ENCODE measurements at places on chromosomes 5 and 9.

- DNase-seq, result no peak
Observed at GRCh38 chr5:9765419-9766140, 135.4 kb upstream of the TAS2R1 start.

GRCh38 chr9:118567861-118568260 lies 801.4 kb downstream of the BRINP1 start:
- DNase-seq, result no peak

GRCh38 chr5:169037466-169037865 lies 263.5 kb downstream of the SLIT3 start:
- DNase-seq, result no peak

GRCh38 chr5:56064984-56065383 lies 70.2 kb upstream of the IL6ST start:
- DNase-seq, result no peak

DNA sequence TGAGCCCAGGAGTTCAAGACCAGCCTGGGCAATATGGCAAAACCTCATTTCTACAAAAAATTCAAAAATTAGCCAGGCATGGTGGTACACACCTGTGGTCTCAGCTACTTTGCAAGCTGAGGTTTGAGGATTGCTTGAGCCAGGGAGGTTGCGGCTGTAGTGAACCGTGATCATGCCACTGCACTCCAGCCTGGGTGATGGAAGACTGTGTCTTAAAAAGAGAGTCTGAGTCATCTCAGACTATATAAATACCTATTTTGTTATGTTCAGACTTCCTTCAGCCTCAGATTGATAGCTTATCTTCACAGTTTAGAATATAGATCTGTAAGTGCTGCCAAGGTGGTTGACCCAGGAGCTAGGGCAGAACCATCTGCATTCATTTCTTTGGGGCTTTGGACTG lies 1.6 kb upstream of the PAIP2 start:
- DNase-seq, result no peak

GRCh38 chr5:103560826-103561225 lies 1.8 kb downstream of the NUDT12 start:
- no peak for DNase-seq

- DNase-seq, result no peak
Observed at GRCh38 chr9:27043176-27043575, 37.7 kb upstream of the LRRC19 start.

- DNase-seq, result no peak
Observed at GRCh38 chr9:35732800-35733541, 505 bp downstream of the CREB3 start.

GRCh38 chr5:140408750-140409241 lies 7.2 kb downstream of the ANKHD1 start:
- no peak for DNase-seq

- DNase-seq, result no peak
Observed at GRCh38 chr9:135763716-135764446, 61.9 kb downstream of the KCNT1 start.

- no peak for DNase-seq
Observed at GRCh38 chr5:87122151-87122977, 145.3 kb upstream of the RASA1 start.

DNA sequence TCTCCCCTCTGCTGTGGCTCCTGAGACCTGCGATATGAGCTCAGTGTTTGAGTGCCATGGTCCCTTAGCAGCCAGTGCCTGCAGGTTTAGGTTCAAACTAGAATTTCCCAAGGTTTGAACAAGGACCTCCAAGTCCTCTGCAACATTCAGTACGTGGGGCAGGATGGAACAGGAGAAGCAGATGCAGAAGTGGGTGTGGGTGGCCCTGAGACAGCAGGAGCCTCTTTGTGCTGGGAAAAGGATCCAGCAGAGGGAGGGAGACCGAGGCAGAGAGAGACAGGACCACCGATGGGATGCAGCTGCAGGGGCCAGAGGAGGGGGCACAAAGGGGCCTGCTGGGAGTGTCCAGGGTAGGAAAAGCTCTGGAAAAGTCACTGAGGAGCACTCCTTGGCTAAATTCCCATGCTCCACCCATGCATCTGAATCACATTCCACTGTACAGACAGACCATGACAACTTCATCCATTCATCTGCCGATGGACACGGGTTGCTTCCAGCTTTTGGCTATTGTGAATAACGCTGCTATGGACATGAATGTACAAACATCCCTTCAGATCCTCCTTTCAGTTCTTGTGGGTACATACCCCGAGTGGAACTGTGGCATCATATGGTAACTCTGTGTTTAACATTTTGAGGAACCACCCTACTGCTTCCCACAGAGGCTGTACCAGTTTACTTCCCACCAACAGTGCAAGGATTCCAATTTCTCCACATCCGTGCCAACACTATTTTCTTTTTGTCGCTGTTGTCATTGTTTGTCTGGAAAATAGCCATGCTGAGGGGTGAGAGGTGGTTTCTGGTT lies 26.7 kb upstream of the SUSD3 start:
- DNase-seq, result no peak

DNA sequence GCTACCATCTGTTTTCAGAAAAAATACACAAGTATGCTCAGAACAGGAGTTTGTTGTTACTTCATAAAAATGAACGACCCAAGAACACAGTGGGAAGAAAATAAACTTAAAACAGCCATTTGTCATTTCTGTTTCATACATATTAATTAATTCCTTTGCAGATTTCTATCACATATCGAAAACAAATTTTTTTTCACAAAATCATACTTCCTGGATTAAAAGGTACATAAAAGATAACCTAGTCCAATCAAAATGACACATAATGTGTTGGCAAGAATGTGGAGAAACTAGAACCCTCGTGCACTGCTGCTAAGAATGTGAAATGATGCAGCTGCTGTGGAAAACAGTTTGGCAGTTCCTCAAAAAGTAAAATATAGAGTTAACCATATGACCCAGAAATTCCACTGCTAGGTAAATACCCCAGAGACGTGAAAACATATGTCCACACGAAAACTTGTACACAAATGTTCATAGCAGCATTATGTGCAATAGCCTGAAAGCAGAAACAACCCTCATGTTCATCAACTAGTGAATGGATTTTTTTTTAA lies 46.0 kb downstream of the MYO10 start:
- DNase-seq, result no peak

GRCh38 chr5:56270058-56270457 lies 36.9 kb upstream of the ANKRD55 start:
- no peak for DNase-seq

DNA sequence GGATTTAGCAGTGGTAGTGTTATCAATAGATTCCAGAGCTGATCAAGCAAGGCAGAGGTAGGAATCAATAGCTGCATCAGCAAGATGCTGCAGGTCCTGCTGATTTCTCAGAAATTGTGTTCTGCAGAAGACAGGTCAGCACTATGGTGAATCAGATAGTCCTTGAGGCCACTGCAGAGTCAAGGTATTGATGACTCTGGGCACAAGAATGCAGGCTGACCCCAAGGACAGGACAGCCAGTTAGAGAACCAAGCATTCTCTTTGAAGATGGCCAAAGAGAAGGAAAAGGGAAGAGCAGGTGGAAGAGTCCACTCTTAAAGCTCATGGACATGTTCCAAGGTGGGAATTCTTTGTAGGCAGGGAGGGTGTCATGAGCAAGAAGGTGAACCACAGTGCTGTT lies 28.0 kb downstream of the PRUNE2 start:
- DNase-seq, result no peak

DNA sequence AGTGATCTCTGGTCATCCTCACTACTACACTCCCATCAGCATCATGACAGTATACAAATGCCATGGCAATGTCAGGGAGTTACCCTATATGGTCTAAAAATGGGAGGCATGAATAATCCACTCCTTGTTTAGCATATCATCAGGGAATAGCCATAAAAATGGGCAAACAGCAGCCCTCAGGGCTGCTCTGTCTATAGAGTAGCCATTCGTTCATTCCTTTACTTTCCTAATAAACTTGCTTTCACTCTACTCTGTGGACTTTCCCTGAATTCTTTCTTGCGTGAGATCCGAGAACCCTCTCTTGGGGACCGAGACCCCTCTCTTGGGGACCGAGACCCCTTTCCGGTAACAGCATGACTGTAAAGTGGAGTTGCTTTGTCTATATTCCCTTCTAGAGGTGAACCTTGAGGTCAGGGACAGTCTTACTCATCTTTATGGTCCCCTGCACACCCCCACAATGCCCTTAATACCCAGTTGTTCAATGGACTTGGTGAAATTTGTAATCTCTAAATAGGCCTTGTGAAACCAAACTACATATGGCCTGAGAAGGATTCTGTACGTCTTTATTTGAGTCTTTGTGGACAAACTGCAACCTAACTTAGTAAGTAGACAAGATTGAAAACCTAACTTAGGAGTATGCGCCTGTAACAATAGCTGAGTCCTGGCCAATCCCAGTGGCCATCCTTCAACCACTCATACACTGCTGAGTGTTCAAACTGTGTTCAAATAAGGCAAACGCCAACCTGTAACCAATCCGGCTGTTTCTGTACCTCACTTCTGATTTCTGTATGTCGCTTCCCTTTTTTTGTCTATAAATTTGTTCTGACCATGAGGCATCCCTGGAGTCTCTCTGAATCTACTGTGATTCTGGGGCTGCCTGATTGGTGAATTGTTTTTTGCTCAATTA lies 32.3 kb upstream of the UBTD2 start:
- no peak for DNase-seq

GRCh38 chr5:150836703-150837102 lies 9.6 kb upstream of the IRGM start:
- no peak for DNase-seq

- DNase-seq, result no peak
Observed at GRCh38 chr9:114869845-114870244, 60.5 kb downstream of the TNFSF8 start.

GRCh38 chr5:16935231-16936149 lies 598 bp downstream of the MYO10 start:
- DNase-seq, result no peak

- DNase-seq, result peak; percentile 1
Observed at GRCh38 chr5:153745778-153746395, 255.4 kb downstream of the GRIA1 start.

- DNase-seq, result no peak
Observed at GRCh38 chr5:178282391-178282790, 49.8 kb upstream of the PHYKPL start.

DNA sequence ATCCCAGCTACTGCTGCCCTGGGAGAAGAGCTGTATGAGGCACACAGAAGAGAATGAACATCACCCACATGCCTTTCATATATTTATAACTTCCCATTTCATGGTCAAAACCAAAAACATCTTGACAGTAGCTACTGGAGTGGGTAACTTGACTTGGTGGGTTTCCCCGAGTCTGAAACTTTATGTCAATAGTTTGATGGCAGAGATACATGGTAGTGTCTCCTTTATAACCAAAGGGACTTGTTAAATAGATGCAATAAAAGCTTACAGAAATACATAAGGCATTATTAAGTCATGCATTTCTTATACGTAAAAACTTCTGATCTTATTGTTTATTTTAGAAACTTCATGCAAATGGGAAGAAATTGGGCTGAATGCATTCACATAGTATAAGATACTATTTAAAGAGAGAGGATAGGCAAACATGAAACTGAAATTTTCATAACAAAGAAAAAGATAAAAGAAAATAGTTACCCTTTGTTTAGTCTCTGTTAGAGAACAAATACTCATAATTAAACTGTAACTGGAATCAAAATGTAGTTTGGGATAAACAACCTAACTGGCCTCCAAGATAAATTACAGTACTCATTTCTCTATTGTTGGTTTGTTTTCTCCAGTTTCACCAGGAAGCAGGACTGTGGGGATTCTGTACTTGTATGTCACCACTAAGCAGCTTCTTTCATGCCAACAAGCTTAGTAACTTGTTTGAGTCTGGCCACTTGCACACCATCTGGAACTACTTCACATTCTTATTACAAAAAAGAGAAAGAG lies 459.3 kb upstream of the MEF2C start:
- DNase-seq, result no peak

GRCh38 chr9:98255061-98255577 lies 330 bp downstream of the TBC1D2 start:
- no peak for DNase-seq

DNA sequence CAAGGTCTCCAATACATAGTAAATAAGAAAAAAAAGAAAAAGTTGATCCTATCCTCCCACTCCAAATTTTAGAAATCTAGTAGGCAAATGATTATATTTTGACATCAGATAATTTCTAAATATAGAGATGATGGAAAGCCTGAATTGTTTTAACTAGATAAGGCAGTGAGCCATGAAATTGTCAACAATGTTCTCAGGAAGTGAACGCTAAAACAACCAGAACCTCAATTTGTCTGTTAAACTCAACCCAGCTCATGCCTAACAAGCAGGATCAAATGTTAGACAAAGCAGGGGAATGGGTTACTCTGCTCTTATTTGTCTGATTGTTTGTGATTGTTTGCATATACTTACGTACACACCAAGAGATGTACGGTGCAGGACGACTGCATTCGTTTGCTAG lies 49.2 kb downstream of the ESM1 start:
- DNase-seq, result no peak

DNA sequence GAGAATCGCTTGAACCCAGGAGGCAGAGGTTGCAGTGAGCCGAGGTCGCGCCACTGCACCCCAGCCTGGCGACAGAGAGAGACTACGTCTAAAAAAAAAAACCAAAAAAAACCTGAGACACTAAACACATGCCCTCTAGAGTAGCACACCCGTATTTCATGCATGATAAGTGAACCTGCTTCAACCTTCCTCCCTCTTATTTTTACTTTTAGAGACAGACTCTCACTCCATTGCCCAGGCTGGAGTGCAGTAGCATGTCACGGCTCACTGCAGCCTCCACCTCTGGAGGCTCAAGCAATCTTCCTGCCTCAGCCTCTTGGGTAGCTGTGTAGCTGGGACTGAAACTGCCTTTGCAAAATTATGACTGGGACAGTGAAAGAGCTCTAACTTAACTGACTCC lies 17.6 kb upstream of the NANS start:
- DNase-seq, result no peak

- DNase-seq, result no peak
Observed at GRCh38 chr5:72282878-72283277, 37.2 kb downstream of the MRPS27 start.

- no peak for DNase-seq
Observed at GRCh38 chr5:53407373-53407772, 73.1 kb upstream of the FST start.

GRCh38 chr5:87156631-87157030 lies 111.1 kb upstream of the RASA1 start:
- DNase-seq, result no peak

DNA sequence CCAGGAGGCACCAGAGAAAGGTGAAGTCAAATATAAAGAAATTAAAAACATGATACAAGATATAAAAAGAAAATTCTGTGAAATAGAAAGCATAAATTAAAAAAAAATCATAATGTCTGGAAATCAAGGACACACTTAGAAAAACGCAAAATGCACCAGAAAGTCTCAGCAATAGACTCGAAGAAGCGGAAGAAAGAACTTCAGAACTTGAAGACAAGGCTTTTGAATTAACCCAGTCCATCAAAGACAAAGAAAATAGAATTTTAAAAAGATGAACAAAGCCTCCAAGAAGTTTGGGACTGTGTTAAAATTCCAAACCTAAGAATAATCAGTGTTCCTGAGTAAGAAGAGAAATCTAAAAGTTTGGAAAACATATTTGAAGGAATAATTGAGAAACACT lies 168.3 kb downstream of the PRR16 start:
- no peak for DNase-seq

DNA sequence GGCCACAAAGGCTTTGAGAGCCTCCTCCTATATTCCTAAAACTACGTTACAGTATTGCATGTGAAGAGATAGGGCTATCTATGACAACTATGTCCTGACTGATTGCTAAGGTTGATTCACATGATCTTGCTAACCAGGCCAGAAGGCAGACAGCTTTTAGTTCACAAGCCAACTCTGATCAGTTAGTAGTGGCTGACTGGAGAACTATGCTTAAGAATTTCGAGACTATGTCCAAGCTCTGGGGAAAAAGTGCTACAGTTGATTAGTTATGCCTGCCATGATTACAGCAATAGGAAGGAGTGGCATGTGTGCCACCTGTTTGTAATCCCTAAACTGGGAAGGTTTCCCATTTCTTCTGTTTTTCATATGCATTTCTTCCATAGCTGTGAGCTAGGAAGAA lies 223.4 kb downstream of the DOCK8 start:
- DNase-seq, result no peak
